CMK (cell line): ENCODE measurements at places on chromosomes 3 and 15.

GRCh38 chr15:98800437-98801233, 152.3 kb downstream of the IGF1R start:
- no peak for DNase-seq

DNA sequence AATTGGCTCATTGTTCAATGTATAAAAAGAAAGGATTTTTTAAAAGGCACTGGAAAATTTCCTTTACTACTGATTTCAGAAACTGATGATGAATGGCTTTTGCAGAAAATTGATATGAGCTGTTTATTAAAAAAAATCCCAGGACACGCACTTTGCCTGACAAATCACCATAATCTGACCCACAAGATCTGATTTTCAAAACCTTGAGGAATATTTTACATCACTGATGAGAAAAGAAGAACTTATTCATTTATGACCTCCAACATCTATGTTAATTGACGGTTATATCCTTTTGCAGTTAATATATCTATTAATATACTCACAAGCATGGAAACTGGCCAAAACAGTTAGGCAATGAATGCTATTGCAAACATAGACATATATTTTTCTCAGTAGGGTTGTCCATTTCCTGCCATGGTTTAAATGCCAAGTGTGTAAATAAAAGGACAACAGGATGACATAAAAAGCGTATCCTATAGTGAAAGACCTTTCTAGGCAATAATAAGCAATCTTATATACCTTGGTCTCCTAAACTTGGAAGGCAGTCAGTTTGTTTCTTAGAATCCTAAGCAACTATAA, 109.7 kb upstream of the SLC7A14 start:
- DNase-seq = no peak

DNA sequence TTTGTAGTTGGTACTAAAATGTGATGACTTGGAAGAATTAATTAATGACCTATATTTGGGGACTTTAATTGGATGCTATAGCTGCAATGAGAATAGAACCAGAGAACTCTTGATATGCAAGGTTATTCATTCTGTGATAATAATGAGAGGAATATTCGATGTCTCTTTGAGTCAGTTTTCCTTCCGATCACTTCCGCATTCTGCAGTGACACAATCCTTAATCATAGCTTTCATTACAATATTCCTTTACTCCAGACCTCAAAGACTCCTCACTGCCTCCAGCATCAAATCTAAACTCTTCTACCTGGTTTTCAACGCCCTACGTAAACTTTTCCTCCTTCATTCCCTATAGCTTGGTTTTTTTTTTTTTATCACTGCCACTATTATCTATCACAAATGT, 21.6 kb downstream of the B3GNT5 start:
- DNase-seq = no peak

DNA sequence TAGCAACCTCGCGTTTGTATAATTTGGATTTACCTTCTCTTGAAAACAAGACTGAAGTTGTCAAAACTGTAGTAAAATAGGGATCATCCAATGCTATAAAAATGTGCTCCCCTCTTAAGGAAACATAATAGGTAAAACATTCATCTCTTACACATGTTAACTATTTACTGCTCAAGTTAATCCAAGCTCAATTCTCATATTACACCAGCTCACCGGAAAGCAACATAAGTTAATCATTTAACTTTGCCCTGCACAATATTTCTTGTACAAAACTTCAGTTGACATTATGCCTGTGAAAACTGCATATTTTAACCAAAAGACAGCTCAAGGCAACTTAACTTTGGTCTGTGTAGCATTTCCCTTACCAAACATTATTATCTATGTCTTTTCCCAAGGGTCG, 634.2 kb downstream of the NAALADL2 start:
- no peak for DNase-seq

DNA sequence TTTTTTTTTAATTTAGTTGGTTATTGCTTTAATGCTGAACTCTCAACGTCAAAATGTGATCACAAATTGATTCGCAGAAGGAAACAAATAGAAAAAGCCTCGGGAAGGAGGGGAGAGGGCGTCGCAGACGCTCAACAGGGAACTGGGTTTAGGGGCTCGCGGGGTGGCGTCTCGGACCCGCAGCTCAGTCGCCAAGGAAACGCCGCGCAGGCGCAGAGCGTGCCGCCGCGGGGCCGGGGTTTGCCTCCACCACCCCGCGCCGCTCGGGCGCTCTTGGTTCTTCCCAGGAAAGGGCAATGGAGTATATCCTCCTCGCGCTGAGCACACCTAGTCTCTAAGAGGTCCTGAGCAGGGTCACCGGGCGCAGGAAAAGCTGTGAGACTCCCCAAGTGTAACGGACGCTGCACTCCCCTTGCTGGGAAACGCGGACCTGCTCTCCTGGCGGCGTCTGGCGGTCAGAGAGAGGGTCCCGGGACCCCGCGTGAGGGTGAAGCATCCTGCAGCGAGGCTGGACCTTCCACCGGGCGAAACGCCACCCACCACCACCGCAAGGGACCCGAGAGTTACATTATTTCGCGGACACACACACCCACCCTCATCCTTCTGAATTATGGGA, 753 bp downstream of the PLCH1 start:
- no peak for DNase-seq

DNA sequence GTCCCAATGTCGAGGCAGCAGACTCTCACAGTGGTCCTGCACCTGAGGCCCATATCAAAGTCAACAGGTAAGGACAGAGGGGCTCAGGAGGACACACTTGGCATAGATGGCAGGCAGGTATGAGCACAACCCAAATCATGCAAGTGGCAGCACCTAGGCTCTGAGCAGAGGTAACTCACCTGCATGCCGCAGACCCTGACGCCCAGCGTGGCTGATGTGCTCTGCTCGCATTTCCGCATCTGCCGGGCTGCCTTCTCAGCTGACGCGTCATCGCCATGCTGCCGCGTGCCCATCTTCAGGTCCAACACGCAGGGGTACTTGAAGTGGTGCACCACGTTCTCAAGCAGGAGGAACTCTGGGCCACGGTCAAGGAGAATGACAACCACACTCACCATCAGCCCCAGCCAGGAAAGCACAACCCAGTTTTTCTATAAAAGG, 4.2 kb upstream of the GMPPB start:
- no peak for DNase-seq

DNA sequence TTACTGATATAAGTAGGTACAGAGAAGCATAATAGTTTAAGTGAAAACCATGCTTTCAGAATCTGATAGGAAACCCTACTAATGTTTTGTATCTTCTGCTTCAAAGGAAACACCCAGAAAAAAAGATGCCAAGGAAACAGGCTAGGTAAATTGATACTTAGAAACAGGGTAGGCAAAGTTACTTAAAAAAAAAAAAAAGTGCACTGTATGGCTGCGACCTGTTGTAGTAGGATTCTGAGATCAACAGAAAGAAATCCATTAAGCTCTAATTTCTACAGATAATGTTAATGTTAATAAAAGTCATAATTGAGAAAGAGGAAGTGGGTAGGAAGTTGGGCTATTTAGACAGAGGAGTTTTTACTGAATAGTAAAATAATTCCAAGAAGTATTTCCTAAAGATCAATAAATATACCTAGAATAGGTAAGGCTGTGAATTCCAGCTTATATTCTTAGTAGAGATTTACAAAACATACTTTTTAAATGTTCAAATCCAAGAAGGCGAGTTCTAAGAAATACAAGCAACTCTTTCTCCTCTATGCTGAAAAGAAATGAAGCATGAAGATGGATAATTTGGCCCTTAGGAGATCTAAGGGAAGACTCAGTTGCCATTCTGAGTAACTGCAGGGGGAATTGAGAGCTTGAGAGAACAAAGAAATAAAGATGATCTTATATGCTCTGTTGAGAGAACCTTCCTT, 24.1 kb upstream of the STT3B start:
- no peak for DNase-seq

DNA sequence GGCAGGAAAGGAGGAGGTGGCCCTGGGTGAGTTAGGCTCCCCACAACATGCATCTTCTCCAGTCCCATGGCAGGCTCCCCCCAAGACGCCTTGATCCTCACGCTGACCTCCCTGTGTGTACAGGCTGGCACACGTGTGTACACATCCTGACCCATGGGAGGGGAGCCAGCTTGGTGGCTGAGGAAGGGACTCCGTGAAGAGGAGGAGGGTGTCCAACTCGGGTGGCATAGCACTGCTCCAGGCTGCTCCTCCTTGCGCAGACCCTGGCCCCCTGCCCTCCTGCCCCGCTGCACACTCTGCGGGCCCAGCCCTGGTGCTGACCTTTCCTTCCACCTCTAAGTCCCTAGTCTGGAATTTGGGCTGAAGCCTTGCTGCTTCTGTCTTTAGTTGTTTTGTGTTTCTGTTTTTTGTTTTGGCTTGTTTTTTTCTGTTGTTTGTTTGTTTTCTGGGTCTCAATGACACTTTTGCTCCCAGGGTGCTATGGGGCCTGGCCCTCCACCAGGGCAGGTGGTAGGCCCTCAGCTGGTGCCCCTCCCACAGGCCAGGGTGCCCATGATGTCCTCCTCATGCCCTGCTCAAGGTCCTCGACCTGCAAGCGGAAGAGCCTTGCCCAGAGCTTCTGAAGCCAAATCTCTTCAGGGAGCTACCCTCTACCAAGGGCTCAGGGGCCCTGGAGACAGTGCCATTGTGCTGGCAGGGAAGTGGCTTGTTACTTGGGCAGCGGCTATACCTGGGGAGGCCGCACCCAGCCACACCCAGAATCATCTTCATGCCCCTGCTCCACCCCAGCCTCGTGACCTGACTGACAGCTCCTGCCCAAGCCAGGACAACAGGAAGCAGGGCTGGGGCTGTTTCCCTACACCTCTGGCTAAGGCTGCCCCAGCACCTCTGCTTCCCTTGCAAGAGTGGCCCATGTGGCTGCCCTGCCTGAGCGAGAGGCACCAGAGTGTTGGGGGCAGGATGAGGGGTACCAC, 5.1 kb downstream of the EPHB3 start:
- DNase-seq = no peak

GRCh38 chr3:133983576-133984560, 45.9 kb downstream of the SLCO2A1 start:
- no peak for DNase-seq

- DNase-seq = no peak
Observed at GRCh38 chr15:90860450-90860849, 7.9 kb upstream of the FURIN start.

DNA sequence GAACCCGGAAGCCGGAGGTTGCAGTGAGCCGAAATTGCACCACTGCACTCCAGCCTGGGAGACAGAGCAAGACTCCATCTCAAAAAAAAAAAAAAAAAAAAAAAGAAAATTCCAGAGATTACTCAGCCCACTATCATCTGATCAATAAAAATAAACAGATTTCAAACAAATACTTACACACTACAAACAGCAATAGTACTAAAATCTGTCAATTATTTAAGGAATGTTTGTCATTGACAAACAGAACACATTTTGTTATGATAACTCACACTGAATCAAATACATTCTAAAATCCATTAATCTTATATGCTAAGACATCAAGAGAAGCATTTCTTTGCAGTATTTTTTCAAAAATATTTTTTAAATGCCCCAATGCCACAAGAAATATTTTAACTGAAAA, 7.6 kb downstream of the MYO9A start:
- no peak for DNase-seq

DNA sequence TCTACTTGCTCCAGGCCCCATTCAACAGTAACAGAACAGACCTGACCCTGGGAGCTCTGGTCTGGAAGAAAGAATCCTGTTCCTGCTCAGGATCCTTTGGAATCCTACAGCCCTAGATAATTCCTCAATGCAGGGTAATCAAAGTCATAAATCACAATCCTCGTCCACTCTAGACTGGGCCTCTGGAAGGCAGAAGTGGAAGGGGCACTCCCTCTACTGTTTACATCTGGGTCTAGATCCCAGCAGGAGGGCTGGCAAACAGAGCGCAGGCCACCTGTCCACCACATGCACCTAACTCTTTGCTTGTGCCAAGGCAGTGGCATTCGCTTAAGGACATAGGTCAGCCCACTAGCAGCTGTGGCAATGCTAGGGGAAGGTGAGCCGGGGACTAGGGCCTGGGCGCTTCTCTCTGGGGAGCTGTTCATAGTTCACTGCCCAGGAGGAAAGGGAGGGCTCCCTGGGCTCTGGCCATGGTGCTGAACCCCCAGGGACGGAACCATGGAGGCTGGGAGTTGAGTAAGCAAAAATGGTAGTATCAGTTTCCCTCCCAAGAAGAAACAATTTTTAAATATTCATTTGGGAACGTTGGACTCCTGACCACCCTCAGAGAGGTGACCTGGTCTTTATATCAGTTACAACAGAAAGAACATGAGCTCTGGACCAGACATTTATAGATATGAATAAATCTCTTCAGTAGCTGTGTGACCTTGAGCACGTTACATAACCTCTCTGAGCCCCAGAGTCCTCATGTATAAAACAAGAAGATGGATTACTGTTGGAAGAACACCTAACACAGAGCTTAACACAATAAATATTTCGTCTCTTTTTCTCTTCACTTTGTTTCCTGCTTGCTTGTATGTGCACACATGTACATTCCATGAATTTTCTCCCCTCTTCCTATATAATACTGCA, 90.2 kb downstream of the NTRK3 start:
- no peak for DNase-seq

- no peak for DNase-seq
Observed at GRCh38 chr3:61858054-61858453, 296.7 kb downstream of the PTPRG start.

DNA sequence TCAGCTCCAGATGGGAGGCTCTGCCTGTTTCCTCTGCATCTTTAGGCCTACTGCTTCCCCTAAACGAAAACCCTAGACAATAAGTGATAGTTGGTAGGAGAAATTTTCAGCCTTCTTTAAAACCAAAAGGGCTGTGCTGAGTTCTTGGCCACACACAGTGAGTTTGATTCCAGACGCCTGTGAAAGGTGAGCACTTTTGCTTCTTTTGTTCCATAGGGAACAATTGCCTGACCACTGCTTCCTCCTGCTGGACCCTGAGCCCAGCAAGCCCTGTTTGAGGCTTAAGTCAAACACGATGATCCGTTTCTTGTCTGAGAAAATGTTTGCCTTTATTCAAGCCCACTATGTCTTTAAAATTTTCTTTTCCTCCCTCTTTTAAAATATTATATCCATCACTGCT, 493.9 kb downstream of the ZIC1 start:
- DNase-seq = no peak

DNA sequence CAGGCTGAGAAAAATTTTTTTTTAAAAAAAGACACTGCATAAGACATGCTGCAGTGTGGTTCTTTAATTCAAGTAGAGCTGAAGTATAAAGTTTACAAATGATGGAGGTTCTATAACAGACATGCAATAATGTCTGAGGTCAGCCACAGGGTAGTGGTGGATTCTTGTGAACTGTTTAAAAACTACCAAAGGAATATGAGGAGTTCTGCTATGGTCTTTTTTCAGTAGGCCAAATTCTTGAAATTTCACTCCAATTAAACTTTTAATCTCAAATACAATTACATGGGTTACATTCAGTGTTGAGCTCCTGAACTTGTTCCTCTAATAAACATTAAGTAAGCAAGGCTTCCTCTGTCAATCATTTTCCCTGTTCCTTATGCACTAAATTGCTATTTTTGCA, 122.7 kb downstream of the PLD1 start:
- DNase-seq = no peak

GRCh38 chr15:92377083-92377789, 16.4 kb upstream of the ST8SIA2 start:
- no peak for DNase-seq
